CD4-positive, alpha-beta T cell treated with Interleukin-15 for 1 hour (primary cell): ENCODE measurements at places on chromosomes 4 and X.

DNA sequence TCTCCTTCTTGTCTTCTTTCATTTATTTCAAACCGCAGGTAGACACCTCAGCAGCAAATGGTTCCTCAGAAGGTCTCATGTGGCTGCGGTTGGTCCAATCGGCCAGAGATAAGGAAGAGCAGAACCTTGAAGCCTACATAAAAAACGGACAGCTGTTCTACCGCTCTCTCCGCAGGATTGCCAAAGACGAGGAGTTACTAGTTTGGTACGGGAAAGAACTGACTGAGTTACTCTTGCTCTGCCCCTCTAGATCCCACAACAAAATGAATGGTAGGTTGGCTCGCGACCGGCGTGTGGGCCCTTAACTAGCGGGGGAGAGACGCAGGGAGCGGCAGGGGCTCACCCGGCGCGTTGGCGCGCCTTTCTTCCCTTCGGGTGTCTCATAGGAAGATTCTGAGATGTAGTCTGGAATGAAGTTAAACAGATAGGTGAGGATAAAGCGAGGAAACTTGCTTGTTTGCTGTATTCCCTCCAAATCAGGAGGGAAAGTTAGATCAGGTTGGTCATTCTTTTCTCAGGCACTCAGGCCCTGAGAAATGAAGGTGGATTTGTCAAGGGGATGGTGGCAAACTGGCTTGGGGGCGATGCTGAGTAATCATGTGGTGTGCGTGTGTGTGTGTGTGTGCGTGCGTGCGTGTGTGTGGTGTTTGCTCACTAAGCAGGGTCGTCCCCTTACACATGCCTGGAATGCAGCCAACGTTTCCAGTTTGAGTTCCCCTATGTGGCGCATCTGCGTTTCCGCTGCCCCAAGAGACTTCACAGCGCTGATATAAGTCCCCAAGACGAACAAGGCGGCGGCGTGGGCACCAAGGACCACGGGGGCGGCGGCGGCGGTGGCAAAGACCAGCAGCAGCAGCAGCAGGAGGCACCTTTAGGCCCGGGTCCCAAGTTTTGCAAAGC, 4.2 kb downstream of the PRDM8 start:
- peak; percentile 73 for DNase-seq

DNA sequence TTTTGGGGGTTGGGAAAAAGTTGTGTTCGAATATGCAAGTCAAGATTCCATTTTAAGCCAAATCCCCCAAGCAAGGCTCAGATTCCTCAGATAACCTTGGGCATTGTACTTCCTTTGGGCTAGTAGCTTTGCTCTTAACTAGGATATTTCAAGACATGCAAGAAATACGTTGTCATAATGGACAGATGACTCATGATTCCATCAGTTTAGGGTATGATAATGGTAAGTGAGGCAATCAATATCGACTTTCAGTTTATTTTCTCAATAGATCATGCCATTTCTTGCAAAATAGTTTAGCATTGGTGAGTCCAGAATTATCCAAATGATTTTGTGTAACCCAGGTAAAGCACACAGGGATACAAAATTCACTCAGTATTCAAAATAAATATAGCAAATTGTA, 25.4 kb downstream of the CFAP299 start:
- no peak for DNase-seq

DNA sequence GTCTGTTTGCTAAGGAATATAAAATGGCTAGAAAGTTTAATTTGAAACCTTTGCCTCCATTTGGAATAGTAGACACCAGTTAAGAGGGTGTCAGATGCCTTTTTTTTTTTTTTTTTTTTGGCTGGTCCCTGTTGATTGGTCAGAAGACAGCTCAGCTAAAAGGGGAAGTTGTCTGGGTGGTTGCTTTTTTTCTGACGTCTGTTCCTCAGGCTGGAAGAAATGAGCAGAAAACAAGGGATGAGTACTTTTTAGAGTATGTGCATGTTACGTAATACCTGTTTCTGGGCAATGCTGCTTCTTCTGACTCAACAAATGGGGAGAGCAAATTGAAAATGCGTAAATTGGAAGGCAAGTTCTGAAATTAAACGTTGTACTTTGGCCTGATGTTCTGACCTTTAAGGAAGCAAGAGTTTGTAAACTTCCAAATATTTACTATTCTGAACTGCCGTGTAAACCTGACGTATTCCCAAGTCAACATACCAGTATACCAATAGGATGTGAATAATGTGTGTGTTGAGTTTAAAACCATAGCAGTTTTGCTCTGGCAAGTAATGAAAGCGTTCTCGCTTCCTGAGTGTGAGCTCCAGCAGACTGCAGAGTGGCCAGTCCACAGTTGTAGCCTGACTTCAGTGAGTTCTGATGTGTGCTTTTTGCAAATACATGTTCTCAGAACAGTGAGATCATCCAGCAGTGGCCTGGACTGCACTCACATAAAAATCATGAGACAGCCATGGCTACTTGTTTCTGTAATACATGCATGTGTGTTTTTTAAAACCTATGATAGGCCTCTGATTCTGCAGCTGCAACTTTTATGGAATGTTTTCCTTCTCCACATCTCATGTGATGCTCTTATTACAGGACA, 1.7 kb downstream of the SAT1 start:
- DNase-seq: peak; percentile 51

- DNase-seq: no peak
Observed at GRCh38 chrX:104539081-104539480, 26.9 kb upstream of the IL1RAPL2 start.

GRCh38 chr4:47642985-47643760, 158.1 kb downstream of the ATP10D start:
- DNase-seq: no peak

DNA sequence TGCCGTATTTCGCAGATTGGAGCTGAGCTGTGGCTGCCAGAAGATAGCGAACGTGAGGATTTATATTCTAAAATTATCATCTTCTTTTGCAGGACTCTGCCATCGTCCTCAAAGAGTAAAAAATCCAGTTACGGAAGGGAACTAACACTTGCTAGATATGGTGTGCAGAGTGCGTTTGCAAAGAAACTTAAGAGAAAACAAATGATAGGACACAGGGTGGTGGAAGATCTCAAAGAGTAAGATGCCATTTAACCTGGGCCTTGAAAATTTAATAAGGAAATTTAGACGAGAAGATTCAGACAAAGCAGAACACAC, 566 bp downstream of the LARP7 start:
- DNase-seq: no peak

DNA sequence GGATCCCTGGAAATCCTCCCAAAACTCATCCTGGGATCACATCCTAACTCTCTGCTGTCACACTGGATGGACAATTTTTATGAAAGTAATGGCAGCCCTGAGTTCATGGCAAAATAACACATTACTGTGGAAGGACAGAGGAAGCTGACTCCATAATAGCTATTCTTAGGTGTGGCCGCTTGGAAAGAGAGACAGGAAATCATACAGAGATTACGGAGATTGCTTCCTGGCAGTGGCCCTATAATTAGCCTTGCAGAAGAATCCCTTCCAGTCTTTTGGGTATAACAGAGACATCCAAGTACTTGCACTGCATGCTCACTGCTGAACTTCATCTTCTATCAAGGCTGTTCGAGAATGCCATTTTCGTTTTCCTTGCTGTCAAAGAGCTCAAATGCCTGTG, 133.1 kb upstream of the VCX start:
- DNase-seq: no peak
